ENCODE measurements at places on chromosomes 6 and 20.

- peak; percentile 75 for ATAC-seq
These were observed 28.3 kb upstream of the CSNK2A1 start for GRCh38 chr20:571754-572441.

DNA sequence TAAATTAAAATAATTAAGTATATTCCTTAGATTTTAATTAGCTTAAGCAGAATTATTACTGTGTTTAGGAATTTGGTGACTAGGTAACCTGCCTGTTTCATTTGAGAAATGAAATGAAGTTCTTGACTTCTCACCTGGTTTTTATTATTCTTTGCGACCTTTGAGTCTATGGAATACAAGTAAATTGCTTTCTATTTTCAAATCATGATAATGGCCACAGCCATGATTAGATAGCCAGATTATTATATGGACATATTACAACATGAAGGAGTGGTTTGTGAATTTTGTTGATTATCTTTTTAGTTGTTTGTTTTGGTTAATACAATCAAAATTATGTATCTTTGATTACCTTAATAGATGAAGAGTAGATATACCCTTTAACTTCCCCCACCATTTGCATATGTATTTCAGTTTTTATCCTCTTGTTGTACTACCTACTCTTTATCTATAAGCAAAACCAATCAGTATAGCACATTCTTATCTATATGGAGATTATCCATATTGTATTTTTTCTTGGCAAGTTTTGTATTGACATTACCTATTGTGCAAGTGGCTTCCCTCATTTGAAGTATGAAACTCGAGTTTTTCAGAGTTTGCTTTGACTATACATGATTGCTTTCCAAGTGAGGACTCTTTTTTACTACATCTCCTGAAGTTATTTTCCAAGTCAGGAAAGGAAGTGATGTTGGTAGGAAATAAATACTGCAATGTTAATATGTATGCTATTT is 47.9 kb downstream of the CD2AP start:
- no peak for ATAC-seq

GRCh38 chr6:105862936-105863607 is 223.1 kb upstream of the PRDM1 start:
- no peak for ATAC-seq

- no peak for ATAC-seq
These were observed 217.5 kb downstream of the TMEM200A start for GRCh38 chr6:130583268-130583667.

GRCh38 chr6:18148304-18149025 is 6.4 kb downstream of the TPMT start:
- ATAC-seq: no peak

DNA sequence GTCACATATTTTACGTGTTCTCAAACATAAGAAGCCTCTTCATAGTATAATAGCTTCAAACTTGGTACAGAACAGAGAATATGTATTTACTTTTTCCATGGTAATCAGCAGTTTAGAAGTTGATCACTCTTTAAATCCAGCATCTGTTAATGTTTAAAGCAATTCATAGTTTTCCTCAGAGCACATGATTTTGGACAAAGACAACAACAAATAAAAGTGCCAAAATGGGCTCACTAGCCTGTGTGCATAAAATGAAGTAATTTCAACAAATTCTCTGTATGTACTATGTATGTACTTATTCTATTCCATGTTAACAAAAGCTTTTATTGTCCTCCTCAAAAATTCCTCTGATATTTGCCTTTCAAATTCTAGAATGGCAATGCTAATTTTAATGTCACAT is 38.1 kb upstream of the UST start:
- no peak for ATAC-seq

DNA sequence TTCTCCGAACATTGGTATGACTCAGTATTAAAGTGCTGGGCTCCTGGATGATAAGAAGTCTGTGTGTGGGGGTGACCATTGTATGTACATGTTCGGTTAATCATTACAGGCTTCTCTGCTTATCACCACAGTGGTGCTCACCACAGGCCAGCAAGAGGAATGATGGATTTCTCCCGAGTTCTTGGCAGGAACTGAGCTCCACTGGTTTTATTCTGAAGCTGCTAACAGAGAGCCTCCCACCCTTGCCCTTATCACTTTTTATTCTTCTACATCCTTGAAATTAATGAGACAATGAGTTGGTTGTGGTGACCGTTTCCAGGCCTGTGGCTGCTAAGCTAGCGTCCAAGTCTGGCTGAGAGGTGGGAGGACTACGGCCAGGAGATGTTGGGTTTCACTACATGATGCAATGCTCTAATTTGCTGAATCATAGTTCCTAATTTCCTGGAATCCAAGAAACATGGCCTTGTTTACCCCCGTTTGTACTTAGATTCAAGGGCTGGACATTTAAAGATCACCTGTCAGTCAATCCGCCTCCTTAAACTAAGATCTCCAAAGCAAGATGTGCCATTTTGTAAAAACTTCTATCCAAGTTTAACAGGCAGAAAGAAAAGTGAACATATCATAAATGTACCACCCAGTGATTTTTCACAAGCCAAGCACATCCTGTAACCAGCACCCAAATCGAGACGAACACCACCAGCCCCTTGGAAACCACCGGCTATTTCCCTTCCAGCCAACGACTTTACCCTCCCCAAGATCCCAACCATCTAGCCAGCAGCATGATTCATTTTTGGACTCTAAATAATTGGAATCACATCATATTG is 172.5 kb downstream of the FOXA2 start:
- ATAC-seq: peak; percentile 89

- peak; percentile 56 for ATAC-seq
These were observed 622 bp upstream of the KIZ start for GRCh38 chr20:21125072-21125848.

- no peak for ATAC-seq
These were observed 106.4 kb upstream of the SSTR4 start for GRCh38 chr20:22928679-22929078.

GRCh38 chr6:109309917-109310316 is 72.3 kb downstream of the CD164 start:
- no peak for ATAC-seq

- ATAC-seq: no peak
These were observed 6.3 kb downstream of the RTN4IP1 start for GRCh38 chr6:106623039-106623438.

DNA sequence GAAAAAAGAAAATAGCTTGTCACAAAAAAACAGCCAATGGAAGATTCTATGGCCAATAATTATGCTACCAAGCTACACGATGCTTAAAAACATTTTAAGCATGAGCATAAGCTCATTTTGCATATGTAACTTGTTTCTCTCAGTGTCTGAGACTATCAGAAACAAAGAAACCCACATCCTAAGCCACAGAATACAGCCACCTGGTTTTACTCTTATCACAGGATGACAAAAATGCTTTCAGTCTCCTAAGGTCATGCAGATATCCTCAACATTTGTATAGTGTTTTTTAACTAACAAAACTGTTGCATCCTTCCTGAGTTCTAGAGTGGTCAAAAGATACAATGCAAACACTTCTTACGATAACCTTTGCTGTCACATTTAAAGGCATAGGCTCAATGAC is 172.1 kb upstream of the RUNX2 start:
- no peak for ATAC-seq

- no peak for ATAC-seq
These were observed 11.2 kb upstream of the SERPINB9 start for GRCh38 chr6:2914318-2914660.

DNA sequence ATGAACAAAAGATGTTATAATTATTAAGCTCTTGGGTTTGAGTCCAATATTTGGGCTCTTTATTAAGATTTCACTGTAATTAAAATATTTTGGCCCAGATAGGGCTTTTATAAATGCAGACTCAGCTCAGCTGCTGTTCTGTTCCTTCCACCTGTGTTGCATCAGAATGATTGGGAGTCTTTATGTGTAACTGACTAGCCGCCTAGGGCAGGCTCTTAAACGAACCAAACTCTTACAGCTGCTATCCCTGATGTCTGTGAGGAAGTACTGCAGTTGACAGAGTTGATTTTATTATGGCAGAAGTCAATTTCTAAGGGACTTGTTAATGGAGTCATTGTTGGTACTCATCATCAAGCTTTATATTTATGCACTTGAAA is 144.7 kb downstream of the MYO6 start:
- no peak for ATAC-seq

- ATAC-seq: no peak
These were observed 423.8 kb upstream of the ID4 start for GRCh38 chr6:19413323-19413722.

DNA sequence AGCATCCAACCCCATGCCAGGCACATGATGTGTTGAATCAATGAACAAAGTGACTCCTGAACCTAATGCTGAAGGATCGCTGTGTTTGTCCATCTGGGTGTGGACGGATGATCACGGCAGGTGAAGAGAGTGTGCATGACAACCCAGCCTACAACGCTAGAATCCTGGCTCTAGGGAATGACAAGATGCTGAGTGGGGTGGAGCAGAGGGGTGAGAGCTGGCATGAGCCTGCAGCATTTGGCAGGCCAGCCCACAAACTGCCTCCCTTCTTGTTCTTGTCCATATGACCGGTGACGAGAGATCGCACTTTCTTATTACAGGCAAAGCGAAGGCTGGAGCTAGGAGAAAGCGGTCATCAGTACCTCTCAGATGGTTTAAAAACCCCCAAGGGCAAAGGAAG is 54.7 kb upstream of the CDKAL1 start:
- ATAC-seq: no peak

DNA sequence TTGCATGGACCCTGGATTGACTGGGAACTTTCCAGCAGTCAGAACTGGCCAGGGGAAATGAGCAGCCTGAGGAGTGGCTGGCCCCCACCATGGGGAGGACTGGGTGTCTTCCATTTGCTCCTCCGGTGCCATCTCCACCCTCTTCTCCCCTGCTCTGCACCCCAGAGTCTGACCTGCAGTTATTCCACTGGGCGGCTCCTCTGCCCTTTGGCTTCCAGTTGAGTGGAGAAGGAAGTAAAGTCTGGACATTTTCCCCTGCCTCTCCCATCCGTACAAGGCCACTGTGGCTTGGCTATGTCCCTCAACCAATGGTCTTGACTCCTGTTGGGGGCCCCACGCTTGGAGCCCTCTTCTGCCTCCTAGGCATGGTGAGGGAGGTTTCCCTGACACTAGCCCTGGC is 47.9 kb upstream of the NEDD9 start:
- ATAC-seq: no peak
